ENCODE measurements at places on chromosomes 2 and 18.

- DNase-seq = no peak
These were observed 121.4 kb downstream of the CTAGE1 start for GRCh38 chr18:22296304-22296703.

DNA sequence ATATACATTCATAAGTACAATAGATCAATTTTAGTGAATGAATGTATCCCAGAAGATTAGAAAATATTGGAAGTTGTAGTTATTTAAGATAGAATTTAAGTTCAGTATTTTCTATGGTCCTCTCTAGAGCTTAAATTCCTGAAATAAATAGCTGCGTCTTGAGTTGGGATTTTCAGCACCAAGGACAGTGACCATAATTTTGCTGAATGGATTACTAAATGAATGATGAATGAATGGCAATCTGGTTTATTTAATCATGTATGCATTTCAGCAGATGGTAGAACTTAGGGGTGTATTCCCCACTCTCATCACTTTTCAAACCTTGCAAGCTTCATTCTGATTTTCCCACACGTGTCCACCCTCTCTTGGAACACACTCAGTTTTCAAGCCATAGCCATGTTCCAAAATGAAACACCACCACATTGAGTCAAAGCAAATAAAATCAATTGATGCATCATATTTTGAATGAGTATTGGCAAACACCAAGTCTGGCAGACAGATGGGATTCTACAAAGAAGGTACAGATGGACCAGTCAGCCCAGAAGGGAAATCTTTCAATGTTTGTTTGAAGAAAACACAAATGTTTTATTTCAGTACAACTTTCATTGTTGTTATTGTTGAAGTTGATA, 362.2 kb upstream of the NXPH2 start:
- no peak for DNase-seq

- no peak for DNase-seq
These were observed 16.2 kb upstream of the MALT1 start for GRCh38 chr18:58654896-58655614.

DNA sequence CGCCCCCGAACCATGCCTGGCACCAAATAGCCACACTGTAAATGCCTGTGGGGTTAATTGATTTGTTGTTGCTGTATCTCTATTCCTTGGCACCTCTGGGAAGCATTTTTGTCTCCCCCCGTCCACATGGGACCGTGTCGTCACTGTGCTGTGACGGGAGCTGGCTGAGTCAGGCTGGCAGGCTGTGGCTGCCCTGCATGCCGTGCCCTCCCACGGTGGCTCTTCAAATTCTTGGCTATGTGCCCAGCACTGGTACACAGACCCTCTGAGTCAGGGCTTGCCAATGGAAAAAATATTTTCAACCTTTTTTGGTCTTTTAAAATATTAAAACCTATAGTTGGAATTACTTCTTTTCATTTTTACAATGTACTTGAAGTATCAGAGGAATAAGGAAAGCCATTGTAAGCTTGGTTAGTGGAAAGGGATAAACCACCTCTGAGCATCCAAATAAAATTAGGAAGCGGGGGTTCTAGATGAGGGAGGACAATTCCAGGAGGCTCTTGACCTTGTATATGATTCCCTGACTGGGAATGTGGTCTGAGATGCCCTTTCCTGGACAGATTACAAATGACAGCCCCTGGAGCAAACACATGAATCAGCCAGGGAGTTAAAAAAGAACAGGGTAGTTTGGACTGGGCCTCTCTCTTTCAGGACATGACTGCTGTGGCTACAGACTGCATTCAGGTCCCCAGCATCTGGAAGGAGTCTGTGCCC, 59.4 kb downstream of the DGKD start:
- no peak for DNase-seq

DNA sequence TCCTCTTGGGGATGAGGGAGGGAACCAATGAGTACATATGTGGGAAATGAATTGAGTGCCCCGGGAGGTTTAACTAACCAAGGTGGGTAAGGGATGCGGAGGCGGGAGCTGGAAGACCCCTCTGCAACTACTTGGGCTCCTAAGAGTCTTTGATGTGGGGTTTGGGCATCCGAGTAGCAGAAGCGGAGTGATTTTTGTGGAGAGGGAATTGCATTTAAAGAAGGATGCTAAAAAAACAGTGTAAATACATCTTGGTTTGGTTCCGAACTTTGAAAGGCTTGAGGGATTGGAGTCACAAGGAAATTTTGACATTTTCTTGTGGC, 215.7 kb downstream of the MCFD2 start:
- DNase-seq = no peak

- no peak for DNase-seq
These were observed 11.0 kb downstream of the TBR1 start for GRCh38 chr2:161426922-161427663.

- DNase-seq = no peak
These were observed 14.5 kb downstream of the LOXHD1 start for GRCh38 chr18:46642561-46642960.

GRCh38 chr18:79523206-79523735, 127.5 kb downstream of the NFATC1 start:
- no peak for DNase-seq

DNA sequence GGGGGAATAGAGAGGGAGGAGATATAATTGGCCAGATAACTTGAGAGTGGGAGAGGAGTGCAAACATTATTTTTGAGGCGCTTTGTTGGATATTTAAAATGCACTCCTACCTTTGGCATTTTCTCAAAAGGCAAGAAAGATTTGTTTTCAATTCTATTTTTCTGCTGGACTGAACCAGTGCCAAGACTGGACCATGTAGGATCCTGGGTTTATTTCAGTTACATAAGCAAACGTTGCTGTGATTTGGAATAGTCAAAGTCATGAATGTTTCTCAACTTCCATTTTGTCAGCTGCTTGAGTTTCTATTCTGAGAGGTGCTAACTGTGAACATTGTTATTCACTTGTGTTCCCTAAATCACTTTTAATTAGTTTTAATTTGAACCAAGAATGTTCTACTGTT, 8.9 kb upstream of the CHRNA1 start:
- no peak for DNase-seq

DNA sequence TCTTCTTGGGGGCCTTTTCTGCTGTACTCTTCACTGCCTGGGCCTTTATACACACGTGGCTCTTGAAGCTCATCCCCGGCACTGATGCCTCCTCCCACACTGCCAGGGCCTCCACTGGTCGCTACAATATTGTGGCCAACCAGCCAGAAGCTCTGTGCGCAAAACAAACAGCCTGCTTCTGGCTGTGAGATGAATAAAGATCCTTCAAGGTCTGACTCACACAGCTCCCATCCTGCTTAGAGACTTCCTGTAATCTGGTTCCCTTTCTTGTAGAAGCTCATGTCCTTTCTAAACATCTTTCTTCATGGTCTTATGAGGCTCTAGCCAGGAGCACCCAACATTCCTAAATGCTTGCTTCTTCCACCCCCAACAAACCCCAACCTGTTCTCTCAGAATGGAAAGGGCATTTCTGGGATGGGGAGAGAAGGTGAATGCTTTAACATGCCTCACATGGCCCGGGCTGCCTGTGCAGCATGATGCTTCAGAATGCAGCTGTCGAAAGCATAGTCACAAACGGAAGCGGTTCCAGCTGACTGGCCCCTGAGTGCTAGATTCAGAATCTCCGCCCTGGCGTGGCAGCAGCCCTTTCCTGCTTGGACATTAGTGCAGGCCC, 24.6 kb downstream of the NRP2 start:
- DNase-seq = no peak

- DNase-seq = no peak
These were observed 89.8 kb upstream of the KCNH7 start for GRCh38 chr2:162928356-162928755.

DNA sequence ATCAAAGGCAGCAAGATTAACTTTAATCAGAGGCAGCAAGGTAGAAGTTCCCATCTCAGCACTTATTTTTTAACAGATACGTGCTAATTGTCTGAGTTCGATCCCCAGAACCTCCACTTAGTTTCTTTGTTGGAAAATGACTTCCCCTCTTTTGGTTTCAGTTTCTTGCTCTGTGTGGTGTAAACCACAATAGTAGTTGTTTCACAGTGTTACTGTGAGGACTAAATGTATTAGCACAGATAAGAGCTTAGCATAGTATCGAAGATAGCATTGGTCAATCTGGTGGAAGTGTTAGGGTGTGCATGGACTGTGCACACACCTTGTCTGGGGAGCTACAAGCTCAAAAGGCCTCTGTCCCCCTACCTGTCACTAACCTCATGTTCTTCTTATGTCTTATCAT, 988.3 kb upstream of the GYPC start:
- DNase-seq = no peak

DNA sequence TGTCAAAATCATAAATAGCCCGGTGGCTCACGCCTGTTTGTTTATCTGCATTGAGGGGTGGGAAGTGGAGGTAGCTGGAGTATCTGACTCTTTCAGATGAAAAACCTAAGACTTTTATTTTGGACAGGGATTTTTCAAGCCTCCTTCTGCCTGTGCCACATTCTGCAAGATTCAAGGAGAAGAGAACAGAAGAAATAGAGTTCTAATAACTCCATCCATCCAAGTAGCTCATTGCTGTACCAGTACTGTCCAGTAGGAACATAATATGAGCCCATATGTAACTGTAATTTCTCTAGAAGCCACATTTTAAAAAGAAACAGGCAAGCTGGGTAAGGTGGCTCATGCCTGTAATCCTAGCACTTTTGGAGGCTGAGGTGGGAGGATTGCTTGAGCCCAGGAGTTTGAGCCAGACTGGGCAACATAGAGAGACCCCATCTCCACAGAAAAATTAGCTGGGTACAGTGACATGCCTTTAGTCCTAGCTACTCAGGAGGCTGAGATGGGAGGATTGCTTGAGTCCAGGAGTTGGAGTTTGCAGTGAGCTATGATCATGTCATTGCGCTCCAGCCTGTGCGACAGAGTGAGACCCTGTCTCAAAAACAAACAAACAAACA, 35.4 kb upstream of the NT5DC4 start:
- DNase-seq = no peak

DNA sequence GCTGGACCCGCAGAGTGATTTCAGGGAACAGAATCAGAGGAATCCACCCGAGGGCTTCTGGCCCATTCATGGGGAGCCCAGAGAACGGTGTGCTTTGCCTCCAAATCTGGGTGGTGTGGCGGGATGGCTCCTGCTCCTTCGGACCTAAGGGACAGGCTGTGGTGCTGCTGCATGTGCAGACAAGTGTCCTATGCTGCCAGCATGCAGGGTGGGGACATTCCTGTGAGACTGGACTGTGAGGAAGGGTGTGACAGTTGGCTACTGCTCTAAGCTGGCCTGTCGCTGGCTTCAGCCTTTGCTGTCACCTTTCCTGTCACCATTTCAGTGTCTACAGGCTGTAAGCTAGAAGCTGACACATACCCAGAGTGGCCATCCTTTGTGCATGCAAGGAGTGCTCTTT, 2.9 kb upstream of the SLC4A3 start:
- no peak for DNase-seq

DNA sequence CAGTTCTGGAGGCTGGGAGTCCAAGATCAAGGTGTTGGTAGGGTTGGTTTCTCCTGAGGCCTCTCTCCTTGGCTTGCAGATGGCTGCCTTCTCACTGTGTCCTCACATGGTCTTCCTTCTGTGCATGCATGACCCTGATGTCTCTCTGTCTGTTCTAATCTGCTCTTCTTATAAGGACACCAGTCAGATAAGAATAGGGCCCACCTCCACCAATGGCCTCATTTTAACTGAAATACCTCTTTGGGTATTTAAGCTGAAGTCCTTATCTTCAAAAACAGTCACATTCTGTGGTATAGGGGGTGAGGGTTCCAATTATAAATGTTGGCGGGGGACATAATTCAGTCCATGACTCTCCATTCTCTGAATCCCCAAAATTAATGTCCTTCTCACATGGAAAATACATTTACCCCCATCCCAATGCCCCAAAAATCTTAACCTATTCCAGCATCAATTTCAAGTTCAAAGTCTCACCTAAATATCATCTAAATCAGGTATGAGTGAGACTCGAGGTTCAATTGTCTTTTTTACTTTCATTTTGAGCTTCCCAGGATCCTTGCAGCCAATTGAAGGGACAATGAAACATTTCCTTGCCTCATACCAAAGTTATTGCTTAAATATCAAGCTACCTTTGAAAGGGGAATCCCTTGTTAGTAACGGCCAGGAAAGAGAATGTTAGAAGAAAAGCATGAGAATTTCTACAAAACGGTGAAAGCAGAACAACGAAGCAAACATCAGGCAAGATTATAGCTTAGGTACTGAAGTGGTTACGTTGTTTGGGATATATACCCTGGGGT, 20.6 kb upstream of the CNOT11 start:
- DNase-seq = no peak

DNA sequence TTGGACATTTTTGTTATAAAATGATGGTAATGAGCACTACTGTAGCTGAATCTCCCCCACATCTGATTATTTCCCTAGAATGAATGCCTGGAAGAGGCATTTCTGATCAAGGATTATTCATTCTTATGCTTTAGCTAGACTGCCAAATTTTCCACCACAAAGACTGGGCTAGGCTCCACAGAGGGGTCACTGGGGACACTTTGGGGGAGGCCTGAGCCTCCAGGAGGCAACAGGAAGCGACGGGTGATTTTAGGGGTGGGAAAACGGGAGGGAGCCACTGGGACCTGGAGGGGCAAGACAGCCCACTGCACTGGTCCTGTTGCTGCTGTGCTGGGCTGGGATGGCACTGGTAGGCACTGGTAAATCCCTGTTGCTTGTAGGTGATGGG, 2.4 kb upstream of the ASB1 start:
- DNase-seq = no peak

- no peak for DNase-seq
These were observed 4.7 kb upstream of the ORC2 start for GRCh38 chr2:200968162-200968561.

DNA sequence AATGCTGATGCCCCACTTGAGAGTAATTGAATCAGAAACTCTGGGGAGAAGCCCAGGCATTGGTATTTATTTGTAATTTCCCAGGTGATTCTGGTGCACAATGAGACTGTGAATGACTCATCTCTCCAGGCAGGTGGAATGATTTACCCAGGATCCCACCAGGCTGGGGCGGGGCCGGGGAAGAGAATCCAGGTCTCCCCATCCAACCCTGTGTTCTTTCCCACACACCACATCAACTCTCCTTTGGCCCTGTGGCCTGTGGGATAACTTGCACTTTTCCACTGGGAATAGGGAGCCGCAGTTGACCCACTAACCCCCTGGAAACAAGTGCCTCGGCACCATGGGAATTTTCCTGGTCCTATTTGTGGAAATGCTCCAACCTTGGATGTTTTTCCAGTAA, 409.8 kb downstream of the ZNF521 start:
- no peak for DNase-seq

- DNase-seq = no peak
These were observed 81.6 kb downstream of the DDX1 start for GRCh38 chr2:15672961-15673918.

GRCh38 chr2:45477546-45477945, 133.5 kb downstream of the SRBD1 start:
- DNase-seq = no peak

Data from D721Med (cell line).